Activated naive CD8-positive, alpha-beta T cell treated with anti-CD3 and anti-CD28 coated beads for 36 hours (primary cell): ENCODE measurements at places on chromosomes 4 and X.

DNA sequence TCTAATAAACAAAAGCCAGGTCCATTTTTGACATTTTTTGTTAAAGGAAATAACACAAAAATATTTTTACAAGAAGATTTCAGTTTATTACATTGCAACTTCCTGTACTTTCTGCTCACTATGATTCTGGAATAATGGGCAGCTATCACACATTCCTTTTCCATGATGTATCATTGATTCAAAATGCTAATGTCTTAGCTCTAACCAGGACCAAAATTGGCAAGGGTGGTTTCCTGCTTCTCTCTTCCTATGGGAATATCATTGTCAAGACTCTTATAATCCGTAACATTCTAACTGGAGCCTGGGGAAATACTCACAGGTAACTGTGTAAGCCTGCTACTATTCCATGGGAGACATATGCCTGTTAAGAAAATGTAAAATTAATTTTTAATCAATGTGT is 218.6 kb downstream of the DCAF12L2 start:
- DNase-seq: no peak

GRCh38 chr4:139552517-139553307 is 3.3 kb downstream of the SETD7 start:
- no peak for DNase-seq

- DNase-seq: peak; percentile 2
Observed at GRCh38 chr4:150402871-150403272, 179.1 kb upstream of the MAB21L2 start.

- DNase-seq: no peak
Observed at GRCh38 chr4:147223576-147223975, 257.3 kb upstream of the EDNRA start.

- DNase-seq: no peak
Observed at GRCh38 chr4:132767901-132768300, 381.2 kb upstream of the PCDH10 start.

DNA sequence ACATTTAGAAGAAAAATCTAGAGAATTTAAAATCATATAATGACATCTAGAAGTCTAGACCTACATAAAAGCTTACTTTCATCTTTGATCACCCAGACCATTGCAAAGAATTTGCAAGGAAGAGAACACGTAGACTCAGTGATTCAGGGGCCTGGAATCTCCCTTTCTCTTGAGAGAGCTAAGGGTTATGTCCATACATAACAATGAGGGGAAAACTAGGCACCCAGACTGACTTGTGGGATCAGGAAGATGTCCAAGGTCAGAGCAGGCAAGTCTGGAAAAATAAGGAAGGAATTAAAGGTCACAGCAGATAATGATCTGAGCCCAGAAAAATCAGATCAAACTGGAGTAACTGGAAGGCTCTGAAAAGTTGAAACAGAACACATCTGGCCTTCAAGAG is 198.4 kb upstream of the SFRP2 start:
- DNase-seq: no peak
